ENCODE measurements at places on chromosomes 4 and X.

DNA sequence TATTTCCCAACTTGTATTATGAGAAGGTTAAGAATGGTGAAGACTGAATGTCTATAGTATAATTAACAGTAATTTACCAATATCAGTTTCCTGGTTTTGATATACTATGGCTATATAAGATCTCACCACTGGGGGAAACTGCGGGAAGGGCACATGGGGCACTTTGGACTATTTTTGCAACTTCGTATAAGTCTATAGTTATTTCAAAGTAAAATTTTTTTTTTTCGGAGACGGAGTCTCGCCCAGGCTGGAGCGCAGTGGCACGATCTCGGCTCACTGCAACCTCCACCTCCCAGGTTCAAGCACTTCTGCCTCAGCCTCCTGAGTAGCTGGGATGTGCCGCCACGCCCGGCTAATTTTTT lies 46.1 kb downstream of the CXorf58 start:
- no peak for DNase-seq

GRCh38 chr4:26772096-26772873 lies 88.4 kb upstream of the STIM2 start:
- no peak for DNase-seq

DNA sequence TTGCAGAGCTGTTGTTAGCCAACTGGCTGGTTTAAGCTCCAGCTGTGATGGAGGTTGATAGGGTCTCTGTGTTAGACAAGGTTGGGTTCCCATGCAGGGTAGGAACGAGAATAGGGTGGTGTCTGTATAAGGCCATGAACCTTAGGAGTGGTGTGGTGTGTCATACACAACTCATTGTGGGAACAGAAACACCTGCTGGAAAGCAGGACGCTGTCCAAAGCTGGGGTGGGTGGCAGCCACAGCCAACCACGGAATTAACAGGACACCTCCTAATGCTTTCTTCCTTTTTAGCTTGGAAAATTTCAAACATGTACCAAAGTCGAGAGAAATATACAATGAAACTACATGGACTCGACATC lies 94.4 kb downstream of the ARHGAP10 start:
- no peak for DNase-seq

- peak; percentile 67 for DNase-seq
These were observed 115.1 kb downstream of the PPP3CA start for GRCh38 chr4:101232074-101232776.

GRCh38 chr4:150573534-150573933 lies 8.4 kb upstream of the MAB21L2 start:
- peak; percentile 9 for DNase-seq

- DNase-seq = peak; percentile 61
These were observed 56.7 kb downstream of the DOCK11 start for GRCh38 chrX:118552121-118552900.

- no peak for DNase-seq
These were observed 171.1 kb upstream of the TET2 start for GRCh38 chr4:104975617-104976016.

DNA sequence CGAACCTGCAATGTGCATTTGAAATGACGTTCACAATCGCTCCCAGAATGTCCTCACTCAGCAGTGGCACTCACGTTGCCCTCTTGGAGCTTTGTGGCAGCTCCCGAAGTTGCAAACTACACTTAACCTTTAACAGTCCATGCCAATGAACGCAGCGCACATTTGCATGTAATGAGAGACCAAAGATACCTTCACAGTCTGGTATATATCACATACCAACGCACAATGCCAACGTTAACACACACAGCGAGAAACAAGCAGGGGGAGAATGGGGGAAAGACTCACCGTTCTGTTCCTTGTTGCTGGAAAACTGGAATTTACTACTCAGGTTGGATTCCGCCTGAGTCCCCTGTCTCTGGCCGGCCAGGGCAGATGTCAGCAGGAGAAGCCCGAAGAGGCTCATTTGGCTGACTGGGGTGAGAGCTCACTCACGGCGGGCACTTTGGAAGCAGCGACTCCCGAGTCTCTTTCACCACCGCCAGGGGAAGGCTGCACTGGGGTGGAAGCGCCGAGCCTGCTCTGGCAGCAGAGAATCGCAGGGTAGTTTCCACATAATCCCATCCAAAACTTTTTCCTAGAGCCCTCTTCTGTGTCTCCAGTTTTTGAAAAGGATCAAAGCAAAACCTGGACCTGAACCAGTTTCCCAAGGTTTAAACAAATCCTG lies 966 bp downstream of the PDGFC start:
- DNase-seq = peak; percentile 85

GRCh38 chr4:663046-663437 lies 11.0 kb downstream of the ATP5ME start:
- no peak for DNase-seq

DNA sequence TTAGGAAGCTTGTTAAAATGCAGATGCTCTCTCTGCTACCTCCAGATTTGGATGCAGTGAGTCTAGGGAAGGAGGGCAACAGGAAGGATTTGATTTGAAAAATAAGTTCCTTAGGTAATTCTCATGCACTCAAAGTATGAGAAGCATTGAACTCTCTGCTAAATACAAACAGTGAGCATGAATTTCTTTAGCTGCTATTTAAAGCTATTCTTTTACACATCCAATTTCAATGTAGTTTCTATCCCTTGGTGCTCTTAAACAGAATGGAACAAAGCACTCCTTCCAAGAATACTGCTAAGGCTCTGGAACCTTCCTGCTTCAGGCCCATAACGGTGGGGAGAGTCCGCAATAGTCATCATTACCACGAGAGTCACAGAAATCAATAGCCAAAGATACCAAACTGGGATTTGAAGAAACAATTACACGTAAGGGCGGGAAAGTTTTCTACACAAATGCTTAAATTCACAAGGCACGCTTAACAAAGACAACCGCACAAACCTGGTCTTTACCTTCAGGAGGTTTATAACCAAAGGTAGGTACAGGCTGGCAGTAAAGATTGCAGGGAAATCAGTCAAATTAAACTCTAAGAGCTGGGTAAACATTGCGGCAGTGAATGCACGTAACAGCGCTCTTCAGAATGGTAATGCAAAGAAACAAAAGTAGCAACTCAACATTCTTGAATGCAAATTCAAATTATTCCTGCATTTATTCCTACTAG lies 123.2 kb upstream of the NAP1L5 start:
- DNase-seq = no peak

DNA sequence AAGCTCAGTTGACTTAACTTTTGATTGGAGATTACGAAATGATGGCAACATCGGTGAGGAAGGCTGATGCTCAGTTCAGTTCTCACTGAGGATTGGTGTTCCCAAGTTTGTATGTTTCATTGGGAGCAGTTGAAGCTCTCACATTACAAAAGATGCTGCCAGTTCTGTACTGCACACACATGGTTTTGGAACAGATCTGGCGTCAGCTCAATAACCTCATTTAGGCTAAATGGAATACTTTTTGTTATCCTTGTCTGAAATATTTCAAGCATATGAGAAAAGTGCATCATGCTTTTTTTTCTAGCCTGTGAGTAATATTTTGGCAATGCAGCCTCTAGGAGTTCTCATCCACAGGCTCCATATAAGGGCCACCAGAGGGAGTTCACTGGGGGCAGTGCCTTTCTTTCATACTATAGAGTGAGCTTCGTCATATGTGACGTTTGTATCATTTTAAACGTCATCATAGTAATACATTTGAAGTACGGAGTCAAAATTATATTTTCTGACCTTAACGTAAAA lies 4.1 kb downstream of the ENPEP start:
- no peak for DNase-seq

DNA sequence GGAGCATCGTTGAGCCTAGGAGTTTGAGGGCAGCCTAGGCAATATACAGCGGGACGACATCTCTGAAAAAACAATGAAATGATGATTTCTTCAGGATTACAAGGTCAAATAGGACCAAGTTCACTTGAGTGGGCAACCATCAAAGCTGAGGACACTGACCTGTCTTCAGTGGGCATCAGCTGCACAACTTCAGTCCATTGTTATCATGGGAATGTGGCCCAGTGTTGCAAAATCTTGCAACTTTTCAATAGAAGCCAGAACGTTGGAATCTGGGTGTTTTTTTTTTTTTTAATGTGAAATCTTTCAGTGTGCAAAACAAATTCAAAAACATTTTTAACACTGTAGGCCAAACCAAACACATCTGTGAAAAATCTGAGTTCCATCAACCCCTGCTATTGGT lies 155.4 kb upstream of the PLAC1 start:
- no peak for DNase-seq

GRCh38 chr4:4614925-4615678 lies 73.3 kb upstream of the STX18 start:
- no peak for DNase-seq

DNA sequence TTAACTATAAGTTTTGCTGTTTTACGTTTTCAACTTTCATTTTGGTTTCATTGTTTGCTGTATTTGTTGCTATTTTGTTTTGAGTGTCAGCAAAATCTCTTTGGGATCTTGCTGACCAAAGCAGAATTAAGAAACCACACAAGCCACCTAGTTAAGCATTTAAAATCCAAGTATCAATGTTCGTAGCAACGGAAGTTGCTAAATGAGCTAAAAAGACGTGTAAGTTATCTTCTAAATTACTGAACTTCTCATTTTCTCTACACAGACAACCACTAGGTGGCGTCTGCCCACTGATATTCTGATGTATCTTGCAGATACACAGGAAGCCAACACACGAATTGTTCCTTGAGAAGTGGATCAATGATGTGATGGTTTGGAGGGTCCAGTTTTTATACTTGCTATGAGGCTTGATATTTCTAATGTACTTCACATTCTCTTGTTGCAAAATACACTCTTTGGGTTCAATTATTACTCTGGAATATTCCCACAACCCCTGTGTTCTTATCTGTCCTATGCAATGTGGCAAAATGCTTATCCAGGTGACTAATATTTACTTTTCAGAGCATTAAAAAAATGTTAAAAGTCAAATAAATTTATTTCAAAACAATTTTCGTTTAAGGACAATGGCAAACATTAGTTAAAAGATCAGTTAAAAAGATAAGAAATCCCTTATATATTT lies 250.5 kb downstream of the TECRL start:
- peak; percentile 74 for DNase-seq

- no peak for DNase-seq
These were observed 2.4 kb upstream of the AFAP1 start for GRCh38 chr4:7941965-7942496.

DNA sequence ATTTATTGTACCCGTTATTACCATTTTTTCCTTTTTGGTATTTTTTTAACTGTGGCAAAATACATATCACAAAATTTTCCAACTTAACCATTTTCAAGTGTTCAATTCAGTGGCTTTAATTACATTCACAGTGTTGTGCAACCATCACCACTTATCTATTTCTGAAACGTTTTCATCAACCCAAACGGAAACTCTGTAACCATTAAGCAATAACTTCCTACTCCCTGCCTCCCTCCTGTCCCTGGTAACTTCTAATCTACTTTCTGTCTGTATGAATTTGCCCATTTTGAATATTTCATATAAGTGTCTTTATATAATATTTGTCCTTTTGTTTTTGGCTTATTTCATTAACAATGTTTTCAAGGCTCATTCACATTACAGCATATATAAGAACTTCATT lies 57.4 kb upstream of the MSN start:
- DNase-seq = peak; percentile 68

GRCh38 chr4:148203056-148203898 lies 238.9 kb downstream of the NR3C2 start:
- no peak for DNase-seq

GRCh38 chrX:46759645-46759974 lies 692 bp upstream of the SLC9A7 start:
- no peak for DNase-seq

GRCh38 chr4:77910676-77911075 lies 48.0 kb downstream of the MRPL1 start:
- DNase-seq = no peak

GRCh38 chr4:81030061-81030980 lies at the start of gene BMP3:
BMP3 (plus strand) TSS chr4:81030708; CDS start chr4:81031285, 577 bp downstream.
- peak; percentile 10 for DNase-seq

DNA sequence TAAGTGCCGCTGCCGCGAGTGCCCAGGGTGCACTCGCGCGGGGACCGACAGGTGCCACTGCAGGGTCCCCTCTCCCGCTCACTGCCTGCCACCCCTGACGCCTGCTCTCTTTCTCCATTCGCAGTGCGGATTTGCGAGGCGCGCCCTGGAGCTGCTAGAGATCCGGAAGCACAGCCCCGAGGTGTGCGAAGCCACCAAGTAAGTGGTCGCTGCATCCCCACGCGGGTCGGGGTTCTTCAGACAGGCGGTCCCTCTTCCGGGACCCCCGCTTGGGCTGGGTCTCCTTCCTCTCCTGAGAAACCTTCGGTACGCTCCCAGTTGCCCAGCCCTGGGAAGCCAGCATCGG lies 547 bp downstream of the GUCY1A1 start:
- peak; percentile 17 for DNase-seq

GRCh38 chr4:88535090-88535755 lies 11.6 kb upstream of the PYURF start:
- DNase-seq = no peak

DNA sequence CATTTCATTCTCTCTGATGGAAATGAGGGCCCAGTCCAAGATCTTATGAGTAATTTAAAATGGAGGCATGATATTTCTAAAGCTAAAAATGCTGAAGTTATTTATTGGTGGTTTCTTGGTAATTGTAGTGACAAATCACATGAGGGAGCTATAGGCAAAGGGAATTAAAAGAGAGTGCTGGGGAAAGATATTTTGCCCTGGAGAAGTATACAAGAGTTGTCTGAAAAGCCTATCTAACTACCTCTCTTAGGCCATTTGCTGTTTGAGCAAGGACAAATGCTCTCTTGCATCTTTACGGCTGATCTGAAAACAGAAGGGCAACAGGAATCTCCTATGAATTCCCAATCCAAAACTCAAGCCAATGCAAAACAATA lies 89.4 kb downstream of the FMR1NB start:
- DNase-seq = no peak

- no peak for DNase-seq
These were observed 25.1 kb upstream of the PLS3 start for GRCh38 chrX:115535844-115536243.

GRCh38 chr4:38162240-38162784 lies 202.1 kb downstream of the PTTG2 start:
- no peak for DNase-seq

- no peak for DNase-seq
These were observed 15.0 kb downstream of the SRPX2 start for GRCh38 chrX:100658941-100659381.

DNA sequence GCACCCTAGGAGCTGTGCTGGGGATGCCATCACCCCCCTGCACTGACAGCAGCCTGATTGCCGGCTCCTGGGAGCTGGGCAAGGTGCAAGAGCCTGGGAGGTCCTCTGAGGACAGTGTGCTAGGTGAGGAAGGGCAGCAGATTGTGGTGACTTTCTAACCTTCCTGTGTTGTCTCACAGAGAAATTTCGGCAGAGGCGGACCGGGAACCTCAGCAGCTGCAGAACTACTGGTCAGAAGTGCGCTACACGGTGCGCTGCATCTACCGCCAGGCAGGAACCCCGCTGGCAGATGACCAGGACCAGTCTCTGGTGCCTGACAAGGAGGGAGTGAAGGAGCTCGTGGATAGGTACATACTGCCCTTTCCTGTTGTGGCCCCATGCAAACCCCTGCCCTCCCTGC lies 89.8 kb downstream of the FAM193A start:
- DNase-seq = no peak

Measured in suppressor macrophage (primary cell).